ENCODE measurements at places on chromosomes 13 and 19.

DNA sequence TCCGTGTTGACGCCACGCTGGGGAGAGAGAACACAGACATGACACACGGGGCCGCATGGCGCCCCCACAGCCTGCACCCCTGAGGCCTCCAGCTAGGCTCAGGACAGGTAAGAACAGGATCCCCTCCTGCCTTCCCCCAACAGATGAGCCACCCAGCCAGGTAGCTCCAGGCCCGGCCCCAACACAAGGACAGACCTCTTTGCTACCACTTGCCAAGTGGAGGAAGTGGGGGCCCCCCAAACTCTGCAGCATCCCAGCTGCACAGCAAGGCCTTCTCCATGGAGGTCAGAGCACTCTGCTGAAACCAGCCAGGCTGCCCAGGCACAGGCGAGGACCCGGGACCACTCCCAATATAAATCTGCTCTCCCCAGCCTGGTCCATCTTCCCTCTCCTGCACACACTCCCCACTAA is 31.5 kb downstream of the PEPD start:
- no peak for DNase-seq

DNA sequence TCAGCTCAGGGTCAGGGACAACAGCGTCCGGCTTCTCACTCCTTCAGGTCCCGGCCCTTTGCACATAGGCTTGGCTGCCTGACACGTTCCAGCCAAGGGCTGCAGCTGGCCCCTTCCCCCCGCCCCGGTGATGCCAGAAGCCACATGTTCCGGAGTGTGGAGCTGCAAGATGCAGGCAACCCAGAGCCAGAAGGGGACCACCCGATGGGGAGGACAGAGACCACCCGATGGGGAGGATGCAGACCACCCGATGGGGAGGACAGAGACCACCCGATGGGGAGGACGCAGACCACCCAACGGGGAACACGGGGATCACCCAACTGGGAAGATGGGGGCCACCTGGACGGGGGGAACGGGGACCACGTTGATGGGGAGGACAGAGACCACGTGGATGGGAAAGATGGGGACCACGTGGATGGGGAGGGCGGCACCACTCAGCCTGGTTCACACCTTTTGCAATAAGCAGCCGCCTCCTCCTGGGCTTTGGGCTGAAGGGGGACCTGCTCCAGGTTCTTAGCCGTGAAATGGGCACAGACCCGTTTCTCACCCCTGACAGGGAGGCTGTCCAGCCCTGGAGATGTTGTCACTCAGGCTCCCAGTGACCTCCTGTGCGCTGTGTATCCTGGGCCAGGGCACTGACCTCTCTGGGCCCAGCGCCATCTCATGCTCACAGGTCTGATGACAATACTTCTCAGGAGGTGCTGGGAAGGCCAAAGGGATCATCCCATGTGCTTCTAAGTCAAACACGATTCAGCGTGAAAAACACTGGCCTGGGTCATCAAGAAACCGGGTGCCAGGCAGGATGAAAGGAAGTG is 34.5 kb downstream of the C13orf46 start:
- no peak for DNase-seq

GRCh38 chr13:33193428-33193974 is 92.1 kb downstream of the STARD13 start:
- no peak for DNase-seq

- no peak for DNase-seq
These were observed 104.4 kb downstream of the LHFPL6 start for GRCh38 chr13:39498471-39499114.

DNA sequence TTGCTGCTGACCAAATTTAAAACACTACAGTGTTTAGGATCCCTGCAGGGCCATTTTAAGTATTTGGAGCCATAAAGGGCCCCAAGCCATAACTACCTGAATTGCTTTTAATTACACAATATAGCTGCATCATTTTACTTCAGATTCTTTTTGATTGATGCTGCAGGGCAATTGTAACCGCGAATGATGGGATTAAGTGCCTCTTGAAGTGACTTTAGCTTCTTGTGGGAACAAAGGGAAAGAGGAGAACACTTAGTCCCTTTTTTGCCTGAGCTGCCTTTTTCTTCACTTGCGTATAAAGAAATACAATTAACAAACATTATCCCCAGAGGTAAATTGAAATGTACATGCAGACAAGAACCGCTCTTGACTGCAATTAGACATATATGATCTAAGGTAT is 228.5 kb downstream of the ZIC5 start:
- DNase-seq = no peak

DNA sequence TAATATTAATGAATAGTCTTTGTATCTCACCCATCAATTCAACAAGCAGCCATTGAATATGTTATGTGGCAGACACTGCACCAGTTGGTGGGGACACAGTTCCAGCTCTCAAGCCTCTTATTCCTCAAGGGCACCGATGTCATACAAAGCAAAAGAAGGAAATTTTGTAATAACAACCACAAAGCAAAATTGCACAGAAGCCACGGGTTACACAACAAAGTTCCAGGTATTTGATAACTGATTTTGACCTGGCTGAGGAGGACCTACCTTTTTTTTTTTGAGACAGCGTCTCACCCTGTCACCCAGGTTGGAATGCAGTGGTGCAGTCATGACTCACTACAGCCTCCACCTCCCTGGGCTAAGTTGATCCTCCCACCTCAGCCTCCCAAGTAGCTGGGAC is 266.7 kb downstream of the FOXO1 start:
- no peak for DNase-seq

DNA sequence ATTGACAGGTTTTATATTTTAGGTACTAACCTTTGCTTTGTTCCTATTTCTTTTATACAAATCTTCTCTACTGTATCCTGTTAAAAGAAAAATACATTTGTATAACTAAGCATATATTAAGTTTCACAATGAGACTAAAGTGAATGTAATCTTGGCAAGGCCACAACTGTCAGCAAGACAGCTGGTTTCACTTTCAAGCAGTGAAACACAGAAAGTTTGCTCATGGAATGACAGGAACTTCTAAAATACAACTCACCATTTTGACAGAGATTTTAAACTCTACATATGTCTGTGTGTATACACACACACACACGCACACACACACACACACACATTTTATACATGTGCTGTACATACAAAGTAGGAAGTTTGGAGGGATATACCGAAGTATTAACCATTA is 53.3 kb downstream of the PARP4 start:
- peak; percentile 53 for DNase-seq

DNA sequence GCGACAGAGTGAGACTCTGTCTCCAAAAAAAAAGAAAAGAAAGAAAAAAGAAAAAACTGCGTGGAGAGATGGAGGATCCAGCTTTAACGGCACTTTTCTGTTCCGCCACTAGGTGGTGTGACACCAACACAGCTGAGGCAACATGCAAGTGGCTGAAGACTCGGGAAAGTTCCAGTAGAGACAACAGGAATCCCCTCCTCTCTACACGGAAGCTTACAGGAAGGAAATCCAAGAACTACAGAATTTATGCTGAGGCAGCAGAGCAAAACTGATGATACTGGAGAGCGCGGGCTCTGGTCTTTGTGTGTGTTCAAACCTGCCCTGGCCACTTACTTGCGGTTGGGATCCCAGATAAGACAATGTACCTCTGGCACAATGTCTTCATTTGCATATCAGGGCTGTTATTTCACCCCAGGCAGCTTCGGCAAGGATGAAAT is 9.9 kb downstream of the RANBP3 start:
- peak; percentile 38 for DNase-seq

- no peak for DNase-seq
These were observed 121.8 kb downstream of the KCTD12 start for GRCh38 chr13:76764429-76764828.

- peak; percentile 24 for DNase-seq
These were observed 126.6 kb upstream of the UFM1 start for GRCh38 chr13:38223089-38223488.

DNA sequence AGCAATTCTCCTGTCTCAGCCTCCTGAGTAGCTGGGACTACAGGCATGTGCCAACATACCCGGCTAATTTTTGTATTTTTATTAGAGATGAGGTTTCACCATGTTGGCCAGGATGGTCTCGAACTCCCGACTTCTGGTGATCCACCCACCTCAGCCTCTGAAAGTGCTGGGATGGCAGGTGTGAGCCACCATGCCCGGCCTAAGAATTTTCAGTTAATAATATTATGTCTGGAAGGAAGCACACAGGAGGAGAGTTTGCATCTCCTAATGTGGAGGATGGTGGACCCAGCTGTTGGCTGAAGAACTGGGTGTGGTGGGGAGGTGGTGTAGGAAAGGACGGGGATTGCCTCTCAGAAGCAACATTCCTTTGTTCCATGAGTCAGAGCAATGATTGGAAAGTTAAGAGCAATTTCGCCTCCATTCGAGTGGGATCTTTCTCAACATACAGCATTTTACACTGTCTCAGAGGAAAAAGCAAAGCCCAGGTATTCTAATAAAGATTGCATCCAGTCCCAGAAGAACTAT is 11.9 kb downstream of the PDCD2L start:
- DNase-seq = no peak
